ENCODE measurements at places on chromosomes 1 and 21.

- DNase-seq = no peak
Measured at GRCh38 chr1:181206979-181207790, 118.7 kb downstream of the IER5 start.

DNA sequence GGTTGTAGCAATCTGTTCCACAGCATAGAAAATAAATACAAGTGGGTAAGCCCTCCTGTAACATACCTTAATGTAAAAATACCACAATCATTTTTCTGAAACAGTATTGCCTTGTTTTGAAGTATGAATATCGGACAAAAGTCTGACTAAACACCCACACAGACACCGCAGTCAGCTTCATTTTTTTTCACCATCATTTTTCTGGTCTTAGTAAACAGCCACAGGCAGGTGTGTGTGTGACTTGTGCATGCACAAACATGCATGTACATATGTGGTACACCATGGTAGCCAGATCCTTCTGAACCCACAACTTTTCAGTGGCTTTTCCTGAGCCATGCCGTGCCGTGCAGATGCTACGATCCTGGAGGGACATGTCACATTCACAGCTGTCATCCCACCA is 261.7 kb downstream of the PCP4 start:
- no peak for DNase-seq

GRCh38 chr1:54764922-54765561 is 719 bp upstream of the PARS2 start:
- DNase-seq = no peak

DNA sequence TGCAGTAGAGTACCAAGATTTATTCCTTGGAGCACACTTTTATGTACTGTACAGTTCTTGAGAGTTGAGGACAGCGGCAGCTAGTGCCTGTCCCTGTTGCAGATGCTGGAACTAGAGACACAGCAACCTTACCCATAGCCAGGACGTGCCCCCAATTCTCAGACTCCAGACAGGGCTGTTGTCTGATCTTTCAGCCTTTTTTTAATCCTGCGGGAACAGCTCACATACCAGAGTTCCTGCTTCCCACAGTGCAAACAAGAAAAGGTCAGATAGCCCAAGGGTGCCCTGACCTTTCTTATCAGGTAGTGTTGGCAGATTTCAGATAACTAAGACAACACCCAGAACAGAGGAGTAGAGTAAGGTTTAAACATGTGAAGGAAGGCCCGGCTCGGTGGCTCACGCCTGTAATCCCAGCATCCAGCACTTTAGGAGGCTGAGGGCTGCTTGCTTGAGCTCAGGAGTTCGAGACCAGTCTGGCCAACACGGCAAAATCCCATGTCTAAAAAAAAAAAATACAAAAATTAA is 78.5 kb downstream of the DOP1B start:
- no peak for DNase-seq

DNA sequence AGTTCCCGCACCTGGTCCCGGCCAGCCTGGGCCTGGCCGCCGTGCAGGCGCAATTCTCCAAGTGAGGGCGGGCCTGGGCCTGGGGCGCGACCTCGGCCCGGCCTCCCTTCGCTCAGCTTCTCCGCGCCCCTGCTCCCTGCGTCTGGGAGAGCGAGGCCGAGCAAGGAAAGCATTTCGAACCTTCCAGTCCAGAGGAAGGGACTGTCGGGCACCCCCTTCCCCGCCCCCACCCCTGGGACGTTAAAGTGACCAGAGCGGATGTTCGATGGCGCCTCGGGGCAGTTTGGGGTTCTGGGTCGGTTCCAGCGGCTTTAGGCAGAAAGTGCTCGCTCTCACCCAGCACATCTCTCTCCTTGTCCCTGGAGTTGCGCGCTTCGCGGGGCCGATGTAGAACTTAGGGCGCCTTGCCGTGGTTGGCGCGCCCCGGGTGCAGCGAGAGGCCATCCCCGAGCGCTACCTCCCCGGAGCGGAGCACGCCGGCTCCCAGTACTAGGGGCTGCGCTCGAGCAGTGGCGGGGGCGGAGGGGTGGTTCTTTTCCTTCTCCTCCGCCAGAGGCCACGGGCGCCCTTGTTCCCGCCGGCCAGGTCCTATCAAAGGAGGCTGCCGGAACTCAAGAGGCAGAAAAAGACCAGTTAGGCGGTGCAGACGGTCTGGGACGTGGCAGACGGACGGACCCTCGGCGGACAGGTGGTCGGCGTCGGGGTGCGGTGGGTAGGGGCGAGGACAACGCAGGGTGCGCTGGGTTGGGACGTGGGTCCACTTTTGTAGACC is 1.2 kb downstream of the OLIG1 start:
- DNase-seq = no peak

- DNase-seq = no peak
Measured at GRCh38 chr1:50704126-50704525, 255.9 kb downstream of the FAF1 start.

DNA sequence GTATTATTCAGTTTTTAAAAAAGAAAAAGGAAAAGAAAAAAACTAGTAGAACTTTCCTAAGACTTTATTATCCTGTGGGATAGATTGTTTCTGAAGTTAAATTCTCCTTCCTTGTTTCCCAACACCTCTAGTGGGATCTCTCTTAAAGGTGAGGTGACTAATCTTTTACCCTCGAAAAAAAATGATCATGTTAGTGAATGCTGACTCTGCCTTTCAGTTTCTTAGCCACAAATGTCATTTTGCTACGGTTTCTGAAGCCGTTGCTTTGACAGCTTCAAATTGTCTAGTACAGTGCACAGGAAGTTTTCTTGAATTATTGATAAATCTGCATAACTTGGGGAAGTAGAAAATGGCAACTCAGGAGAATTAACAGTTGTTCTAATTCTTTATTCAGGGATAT is 13.0 kb upstream of the NEK7 start:
- no peak for DNase-seq

Measured in CD14-positive monocyte (primary cell).